ENCODE measurements at places on chromosomes 2 and 18. TPM values are rescaled to one million over a fixed set of nuclear protein-coding genes. Genes with fewer than 3 reads are reported as not detected.
A peak's percentile ranks its signal among the peaks of the same experiment; 100 is the strongest.

DNA sequence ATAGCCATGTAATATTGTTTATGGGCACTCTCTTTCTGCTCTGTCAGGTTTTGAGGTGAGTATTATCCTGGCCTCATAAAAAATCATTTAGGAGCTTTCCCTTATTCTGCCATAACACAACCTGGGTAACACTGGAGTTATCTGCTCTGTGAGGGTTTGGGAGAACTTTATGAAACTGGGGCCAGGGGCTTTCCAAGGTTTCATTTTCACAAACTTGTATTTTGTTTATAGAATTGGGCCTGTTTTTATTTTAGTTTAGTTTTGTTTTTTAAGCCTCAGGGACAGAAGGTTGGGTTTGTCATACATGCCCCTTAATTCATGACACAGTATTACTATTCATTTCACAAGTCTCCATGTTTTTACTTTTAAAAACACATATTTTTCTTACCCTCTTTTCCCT, 83.5 kb downstream of the IRS1 start:
- no peak for DNase-seq

DNA sequence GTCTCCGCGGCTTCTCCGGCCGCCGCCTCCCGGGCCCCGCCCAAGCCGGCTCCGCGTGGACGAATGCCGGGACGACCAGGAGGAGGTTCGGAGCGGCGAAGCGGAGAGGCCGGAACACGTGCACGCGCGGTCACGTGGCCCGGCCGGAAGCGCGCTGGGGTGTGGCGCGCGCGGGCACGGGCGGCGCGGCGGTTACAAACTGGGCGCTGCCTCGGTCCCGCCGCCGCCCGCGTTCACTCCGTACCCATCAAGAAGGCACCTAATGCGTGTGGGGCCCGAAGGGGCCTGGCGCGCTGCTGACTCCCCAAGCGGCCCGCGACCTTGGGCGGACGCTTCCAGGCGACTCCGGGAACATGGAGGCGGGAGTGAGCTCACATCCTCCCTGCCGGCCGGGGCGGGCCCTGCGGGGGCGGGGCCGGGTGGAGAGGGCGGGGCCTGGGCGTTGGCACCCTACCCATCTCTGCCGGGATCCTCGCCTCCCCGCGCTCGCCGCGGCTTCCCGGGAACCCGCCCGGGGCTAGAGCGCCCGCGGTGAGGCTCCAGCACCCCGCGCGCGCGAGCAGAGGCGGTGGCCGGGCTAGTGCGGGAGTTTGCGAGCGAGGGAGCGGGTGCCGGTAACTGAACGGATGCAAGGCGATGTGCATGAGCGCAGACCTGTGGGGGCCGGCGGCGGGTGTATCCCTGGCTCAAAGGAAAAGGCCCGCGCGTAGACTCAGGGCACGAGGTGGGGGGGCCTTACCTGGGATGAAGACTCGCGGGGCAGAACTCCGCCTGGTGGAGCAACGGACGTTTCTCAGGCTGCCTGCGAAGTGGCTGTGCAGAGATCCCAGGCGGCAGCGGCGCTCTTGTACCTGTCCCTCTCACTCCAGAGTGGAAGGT, at the start of gene TMEM185B:
TSS of gene TMEM185B (minus strand) at position 367 of the 879 bp plus-strand sequence. CDS start 424 bp downstream, outside the sequence.
- DNase-seq, result peak; percentile 95

GRCh38 chr2:11212645-11213044, 57.4 kb downstream of the SLC66A3 start:
- DNase-seq, result no peak

GRCh38 chr18:11826836-11827235, 24.4 kb upstream of the CHMP1B start:
- no peak for DNase-seq

DNA sequence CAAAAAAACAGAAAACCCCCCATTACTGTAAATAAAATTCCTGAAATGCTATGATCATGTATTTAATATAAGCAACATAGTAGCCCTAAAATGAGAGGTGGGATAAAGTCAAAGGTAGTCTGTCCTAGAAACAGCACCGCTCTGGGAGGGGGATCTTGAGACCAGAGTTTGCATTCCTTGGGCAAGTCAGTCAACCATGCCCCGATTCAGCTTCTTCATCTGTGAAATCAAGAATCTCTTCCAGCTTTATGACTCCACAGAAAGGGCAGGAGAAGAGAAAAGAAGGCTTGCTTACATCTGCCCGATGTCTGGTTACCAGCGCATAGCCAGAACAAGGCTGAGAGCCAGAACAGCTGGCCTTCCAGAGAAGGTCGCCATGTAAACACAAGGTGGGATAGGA, 2.1 kb upstream of the FBLN7 start:
- no peak for DNase-seq

GRCh38 chr18:8084160-8084559, 517.0 kb downstream of the PTPRM start:
- peak; percentile 16 for DNase-seq

GRCh38 chr2:26526589-26526988, 48.7 kb upstream of the OTOF start:
- no peak for DNase-seq

- DNase-seq, result no peak
Observed at GRCh38 chr2:73254343-73255006, 20.4 kb downstream of the CCT7 start.

DNA sequence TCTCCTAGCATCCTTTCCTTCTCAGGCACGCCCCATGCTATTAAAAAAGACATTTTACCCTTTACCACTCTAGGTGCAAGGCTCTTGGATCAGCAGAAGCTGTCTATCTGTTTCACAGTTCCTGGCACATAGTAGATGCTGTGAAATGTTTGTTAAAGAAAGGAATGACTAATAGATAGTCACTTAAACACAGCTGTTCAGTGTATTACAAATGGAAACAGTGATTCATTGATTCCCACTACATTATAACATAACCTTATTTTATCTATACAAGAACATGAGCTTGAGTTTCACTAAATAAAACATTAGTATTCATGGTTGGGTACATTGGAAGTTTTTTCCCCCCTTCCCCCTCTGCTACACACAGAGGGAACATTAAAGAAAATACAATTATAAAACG, 142.1 kb downstream of the ASXL3 start:
- DNase-seq, result no peak

- no peak for DNase-seq
Observed at GRCh38 chr2:188068093-188068492, 223.6 kb upstream of the GULP1 start.

DNA sequence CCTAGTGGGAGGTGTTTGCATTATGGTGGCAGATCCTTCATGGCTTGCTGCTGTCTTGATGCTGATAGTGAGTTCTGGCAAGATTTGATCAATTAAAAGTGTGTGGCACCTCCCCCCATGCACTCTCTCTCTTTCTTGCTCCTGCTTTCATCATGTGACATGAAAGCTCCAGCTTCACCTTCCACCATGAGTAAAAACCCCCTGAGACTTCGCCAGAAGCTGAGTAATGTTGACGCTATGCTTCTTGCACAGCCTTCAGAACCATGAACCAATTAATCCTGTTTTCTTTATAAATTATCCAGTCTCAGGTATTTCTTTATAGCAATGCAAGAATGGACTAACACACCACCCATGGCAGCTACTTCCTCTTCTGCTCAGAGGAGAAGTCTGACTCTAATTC, 2181.4 kb upstream of the PIK3C3 start:
- DNase-seq, result no peak

DNA sequence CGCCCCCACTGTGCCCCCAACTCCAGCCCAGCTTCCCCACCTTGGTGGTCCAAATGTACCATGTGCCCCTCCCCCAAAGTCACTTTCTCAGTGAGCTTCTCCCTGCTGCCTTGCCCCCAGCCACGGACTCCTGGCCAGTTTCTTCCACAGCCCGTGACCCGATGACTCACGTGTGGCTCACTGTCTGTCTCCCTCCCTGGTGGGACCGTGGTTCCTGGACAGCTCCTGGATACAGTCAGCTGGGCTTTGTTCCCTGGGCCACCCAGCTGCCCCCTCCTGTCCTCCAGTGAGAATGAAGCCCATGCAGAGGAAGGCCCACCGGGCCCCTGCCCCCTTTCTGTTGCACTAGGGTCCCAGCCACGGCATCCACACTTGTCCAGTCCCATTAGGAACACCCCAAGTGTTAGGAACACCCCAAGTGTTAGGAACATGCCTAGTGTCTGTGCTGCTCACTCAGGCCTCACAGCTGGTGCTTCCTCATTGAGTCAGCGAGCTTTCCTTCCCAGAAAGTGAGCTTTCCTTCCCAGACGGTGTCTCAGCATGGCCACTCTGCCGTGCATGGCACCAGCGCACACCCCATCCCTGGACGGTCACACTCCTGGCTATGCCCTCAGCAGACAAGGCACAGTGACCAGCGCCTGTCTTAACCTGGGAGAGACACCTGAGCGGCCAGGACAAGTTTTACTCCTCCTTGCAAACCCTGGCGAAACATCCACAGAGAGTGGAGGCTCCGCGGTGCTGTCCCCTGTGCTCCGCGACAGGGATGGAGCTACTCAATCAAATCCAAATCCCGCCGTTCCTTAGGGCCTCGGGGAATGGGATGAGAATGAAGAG, 44.8 kb upstream of the CTDP1 start:
- DNase-seq, result no peak

GRCh38 chr2:147863835-147864234, 19.0 kb downstream of the ACVR2A start:
- no peak for DNase-seq

- no peak for DNase-seq
Observed at GRCh38 chr2:101951296-101951695, 40.5 kb upstream of the IL1R2 start.

GRCh38 chr2:163593982-163594381, 141.8 kb downstream of the FIGN start:
- no peak for DNase-seq

DNA sequence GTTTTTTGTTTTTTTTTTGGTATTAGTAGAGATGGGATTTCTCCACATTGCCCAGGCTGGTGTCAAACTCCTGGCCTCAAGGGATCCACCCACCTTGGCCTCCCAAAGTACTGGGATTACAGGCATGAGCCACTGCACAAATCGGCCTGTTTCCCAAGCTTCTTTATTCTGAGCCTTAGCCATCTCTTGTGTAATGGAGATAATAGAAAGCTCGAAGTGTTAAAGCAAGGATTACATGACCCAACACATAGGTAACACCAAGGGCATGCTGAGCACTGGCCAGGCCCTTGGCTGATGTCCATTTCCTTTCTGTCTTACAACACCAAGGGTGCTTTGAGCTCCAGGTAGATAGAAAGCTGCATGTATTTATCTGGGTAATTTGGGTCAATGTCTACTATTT, 187.8 kb upstream of the MEX3C start:
- no peak for DNase-seq

- DNase-seq, result no peak
Observed at GRCh38 chr2:172256886-172257285, 154.2 kb upstream of the DLX2 start.

- no peak for DNase-seq
Observed at GRCh38 chr2:120904830-120905234, 169.2 kb downstream of the GLI2 start.

GRCh38 chr18:31077878-31078277, 24.3 kb downstream of the DSC2 start:
- no peak for DNase-seq

DNA sequence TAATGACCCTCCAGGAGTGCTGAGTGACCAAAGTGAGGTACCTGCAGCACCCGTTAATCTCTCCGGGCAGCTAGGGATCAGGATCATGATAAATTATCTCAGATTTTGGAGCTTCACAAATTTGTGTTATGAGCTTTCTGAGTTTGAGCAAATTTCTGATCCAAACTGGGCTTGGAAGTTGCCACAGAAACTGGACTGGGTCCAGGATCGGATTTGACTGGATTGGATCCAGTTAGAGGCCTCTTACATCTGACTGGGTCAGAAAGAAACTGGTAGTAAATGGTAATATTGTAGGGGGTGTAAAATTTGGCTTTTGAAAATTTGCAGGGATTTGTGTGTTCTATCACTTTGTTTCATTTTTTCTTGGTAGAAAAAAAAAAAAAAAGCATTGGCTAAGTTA, 19.7 kb upstream of the CAPN13 start:
- no peak for DNase-seq

GRCh38 chr2:160491911-160492371, 1.7 kb downstream of the RBMS1 start:
- peak; percentile 29 for DNase-seq

CRYGD gene
- total RNA-seq, result not detected

TRABD2A gene
- 37.2 TPM for total RNA-seq

SLC66A2 gene
- total RNA-seq, result 28.5 TPM

CLEC4F gene
- not detected for total RNA-seq

ALMS1 gene
- 19.2 TPM for total RNA-seq

FHOD3 gene
- not detected for total RNA-seq

MAB21L4 gene
- not detected for total RNA-seq

RNF138 gene
- total RNA-seq, result 84.4 TPM

SOWAHC gene
- total RNA-seq, result 0.63 TPM

AMMECR1L gene
- 12.8 TPM for total RNA-seq
